Mammary epithelial cell (primary cell): ENCODE measurements at places on chromosomes 5 and 9. TPM values are rescaled to one million over a fixed set of nuclear protein-coding genes. Genes with fewer than 3 reads are reported as not detected.

Gene TARS1
- total RNA-seq = 379 and 415 TPM in 2 replicates

Gene SLC27A6
- 6.0 and 7.5 TPM in 2 replicates for total RNA-seq

Gene GKAP1
- total RNA-seq = 0.50 TPM

Gene AGXT2
- total RNA-seq = not detected

Gene YTHDC2
- total RNA-seq = 31.3 TPM

Gene CDKN2B-AS1
- 1.8 TPM for total RNA-seq

Gene ELOVL7
- 21.0 and 39.2 TPM in 2 replicates for total RNA-seq

Gene GDNF
- 1.0 and 1.3 TPM in 2 replicates for total RNA-seq

Gene LHX3
- not detected in 2 replicates for total RNA-seq

Gene BRINP1
- total RNA-seq = 3.3 and 5.7 TPM in 2 replicates

Gene CTXN3
- total RNA-seq = not detected

Gene ZNG1F
- total RNA-seq = 24.5 and 30.1 TPM in 2 replicates

Gene GDA
- total RNA-seq = not detected

Gene STPG3
- not detected for total RNA-seq

Gene DNLZ
- total RNA-seq = 11.7 TPM

Gene NACC2
- total RNA-seq = 27.3 TPM

Gene PLAC8L1
- total RNA-seq = not detected

Gene SPINK6
- total RNA-seq = 4.3 and 10.8 TPM in 2 replicates

Gene SLC36A3
- not detected in 2 replicates for total RNA-seq

Gene LMNB1
- 5.2 TPM for total RNA-seq

Gene GGTA1
- not detected in 2 replicates for total RNA-seq

Gene SLC36A2
- total RNA-seq = not detected

Gene MYO10
- 34.3 TPM for total RNA-seq

Gene MIER3
- total RNA-seq = 18.7 TPM

Gene FOXD4L3
- 0.61 and 0.86 TPM in 2 replicates for total RNA-seq

Gene HSPB3
- total RNA-seq = not detected

Gene STK10
- 50.8 TPM for total RNA-seq

Gene PITX1
- 18.0 and 21.3 TPM in 2 replicates for total RNA-seq

Gene DNM1
- total RNA-seq = 0.67 TPM

Gene LHFPL2
- 52.5 TPM for total RNA-seq

Gene TPM2
- 116 and 134 TPM in 2 replicates for total RNA-seq

Gene NUTM2G
- total RNA-seq = not detected in 2 replicates

Gene HMMR
- total RNA-seq = 0.33 TPM

Gene CCDC112
- 3.9 and 6.5 TPM in 2 replicates for total RNA-seq

Gene HSD17B3
- not detected for total RNA-seq

Gene SUB1
- 109 TPM for total RNA-seq

Gene PURA
- 10.8 and 11.0 TPM in 2 replicates for total RNA-seq

Gene CCL21
- total RNA-seq = not detected in 2 replicates

Gene LCN10
- not detected in 2 replicates for total RNA-seq

Gene CCL27
- total RNA-seq = 0.80 TPM in 1 of 2 replicates, not detected in the other

Gene BARHL1
- not detected in 2 replicates for total RNA-seq

Gene DMRT1
- not detected in 2 replicates for total RNA-seq

Gene ADAMTS13
- 5.2 and 9.6 TPM in 2 replicates for total RNA-seq

Gene CDO1
- total RNA-seq = not detected in 2 replicates
